Naive thymus-derived CD8-positive, alpha-beta T cell (primary cell): ENCODE measurements at places on chromosomes 2 and 18.

- no peak overlapping the region for H3K27ac ChIP-seq
- no peaks in the 10 kb centered on the region for H3K36me3 ChIP-seq
- peak overlapping the region; percentile 46 for H3K4me3 ChIP-seq
- DNase-seq, result no peak
Measured at GRCh38 chr2:230921806-230922595, 3.0 kb downstream of the GPR55 start.

DNA sequence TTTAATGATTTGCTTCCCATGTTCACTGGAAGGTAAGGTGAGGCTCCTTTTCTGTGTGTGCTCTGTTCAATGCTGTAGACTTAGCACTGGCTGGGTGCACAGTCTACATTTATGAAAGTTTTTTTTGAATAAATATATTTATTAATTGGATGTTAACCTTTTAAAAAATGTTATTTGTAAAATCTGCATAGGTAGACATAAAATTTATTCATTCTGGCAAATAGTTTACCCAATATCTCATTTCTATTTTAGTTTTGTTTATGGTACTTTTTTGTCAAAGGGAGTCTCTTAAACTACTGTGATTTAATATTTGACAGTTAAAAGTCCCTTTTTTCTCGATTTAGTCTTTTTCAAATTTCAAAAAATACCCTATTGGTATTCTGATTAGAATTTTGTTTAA lies 19.9 kb downstream of the CDKL4 start:
- no peaks in the 10 kb centered on the region for H3K27me3 ChIP-seq
- DNase-seq, result no peak
- no peak overlapping the region for H3K4me3 ChIP-seq
- H3K4me1 ChIP-seq, result peaks cover 10% of the 10 kb centered on the region
- H3K27ac ChIP-seq, result no peak overlapping the region

DNA sequence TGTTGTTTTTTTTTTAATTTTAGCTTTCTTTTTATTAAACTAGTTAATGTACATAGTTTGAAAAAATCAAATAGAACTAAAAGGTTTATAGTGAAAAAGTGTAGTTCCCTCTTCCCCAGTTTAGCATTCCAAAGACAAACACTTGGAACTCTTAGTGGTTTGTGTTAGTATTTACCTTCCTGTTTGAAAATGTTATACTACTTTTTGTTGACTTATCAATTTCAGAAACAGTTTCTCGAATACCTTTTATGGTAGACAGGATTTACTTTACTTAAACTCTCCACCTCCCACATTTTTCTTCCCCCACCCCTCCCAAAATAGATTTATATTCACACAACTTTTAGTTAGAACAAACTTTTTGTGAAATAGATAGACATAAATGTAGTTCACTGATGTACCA lies 26.7 kb downstream of the PLEKHA3 start:
- no peak overlapping the region for H3K27ac ChIP-seq
- no peaks in the 10 kb centered on the region for H3K27me3 ChIP-seq
- H3K36me3 ChIP-seq, result peaks cover 69% of the 10 kb centered on the region
- no peaks in the 10 kb centered on the region for H3K4me1 ChIP-seq

DNA sequence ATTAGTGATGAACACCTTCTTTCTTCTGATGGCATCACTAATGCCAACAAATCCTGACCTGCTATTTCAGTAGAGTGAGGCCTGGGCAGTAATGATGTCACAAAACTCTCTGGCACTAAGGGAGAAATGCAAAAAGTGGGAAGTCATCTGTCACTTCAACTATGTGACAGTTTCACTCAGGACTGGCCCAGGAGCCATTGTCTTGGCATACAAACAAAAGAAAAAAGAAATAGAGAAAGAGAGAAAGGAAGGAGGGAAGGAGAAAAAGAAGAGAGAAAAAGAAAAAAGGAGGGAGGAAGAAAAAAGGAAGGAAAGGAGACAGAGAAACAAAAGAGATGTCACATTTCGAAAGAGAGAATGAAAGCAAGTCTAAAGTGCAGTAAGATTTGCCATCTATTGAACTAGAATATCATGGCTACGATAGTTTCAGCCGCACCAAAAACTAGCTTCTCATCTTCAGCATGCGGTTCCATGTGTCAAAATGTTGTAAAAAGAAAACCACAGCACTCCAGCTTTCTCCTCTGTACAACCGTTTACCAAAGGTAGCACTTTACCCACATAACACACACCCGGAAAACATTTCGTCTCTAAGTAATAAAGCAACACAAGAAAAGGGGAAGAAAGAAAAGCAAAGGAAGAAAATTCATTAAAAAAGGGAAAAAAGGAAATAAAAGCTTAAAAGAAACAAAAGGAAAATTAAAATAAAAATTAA lies 50.1 kb downstream of the CD226 start:
- peak overlapping the region; percentile 83 for H3K4me3 ChIP-seq
- DNase-seq, result no peak
- H3K4me1 ChIP-seq, result peaks cover 58% of the 10 kb centered on the region
- H3K36me3 ChIP-seq, result peaks cover 41% of the 10 kb centered on the region
- no peaks in the 10 kb centered on the region for H3K27me3 ChIP-seq

DNA sequence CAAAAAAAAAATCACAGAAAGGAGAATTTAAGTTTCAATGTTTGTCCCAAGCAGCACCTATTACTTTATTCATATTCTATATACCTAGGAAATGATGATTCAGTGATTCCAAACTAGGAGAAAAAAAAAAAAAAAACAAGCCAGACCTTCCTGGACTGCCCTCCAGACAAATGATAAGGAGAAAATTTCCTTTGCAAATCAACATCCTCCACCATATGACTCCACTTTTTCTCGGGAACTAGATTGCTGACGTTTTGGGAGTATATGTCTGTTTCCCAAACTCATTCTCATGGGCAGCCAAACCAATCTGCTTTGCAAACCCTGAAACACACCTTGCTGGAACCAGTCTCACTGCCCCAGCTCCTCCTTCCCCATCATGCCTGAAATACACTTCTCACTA lies 16.8 kb downstream of the AP1S3 start:
- H3K36me3 ChIP-seq, result no peaks in the 10 kb centered on the region
- no peak overlapping the region for H3K27ac ChIP-seq
- no peaks in the 10 kb centered on the region for H3K27me3 ChIP-seq
- peaks cover 4% of the 10 kb centered on the region for H3K4me1 ChIP-seq

- H3K27ac ChIP-seq, result no peak overlapping the region
- peaks cover 11% of the 10 kb centered on the region for H3K36me3 ChIP-seq
- no peak overlapping the region for H3K4me3 ChIP-seq
- no peak for DNase-seq
- H3K27me3 ChIP-seq, result no peaks in the 10 kb centered on the region
Measured at GRCh38 chr2:208297961-208298360, 31.9 kb downstream of the PIKFYVE start.

DNA sequence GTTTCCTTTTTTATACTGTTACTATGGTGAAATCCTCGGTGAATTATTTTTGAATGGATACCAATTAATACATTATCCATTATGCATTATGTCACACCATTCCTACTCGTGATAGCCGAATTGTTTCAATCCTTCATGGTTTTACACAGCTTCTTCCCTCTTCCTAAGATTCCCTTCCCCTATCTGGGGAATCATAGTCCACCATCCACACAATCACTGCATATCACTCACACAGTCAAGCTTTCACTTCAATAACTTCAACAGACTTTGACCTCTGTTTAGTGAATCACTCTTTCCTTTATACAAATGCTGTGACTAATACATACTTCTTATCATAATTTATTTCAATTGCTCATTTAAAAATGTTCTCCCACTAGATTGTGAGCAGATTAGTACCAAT lies 1108.1 kb upstream of the LRRTM1 start:
- no peak overlapping the region for H3K4me3 ChIP-seq
- no peaks in the 10 kb centered on the region for H3K4me1 ChIP-seq
- H3K27ac ChIP-seq, result no peak overlapping the region
- H3K36me3 ChIP-seq, result no peaks in the 10 kb centered on the region

DNA sequence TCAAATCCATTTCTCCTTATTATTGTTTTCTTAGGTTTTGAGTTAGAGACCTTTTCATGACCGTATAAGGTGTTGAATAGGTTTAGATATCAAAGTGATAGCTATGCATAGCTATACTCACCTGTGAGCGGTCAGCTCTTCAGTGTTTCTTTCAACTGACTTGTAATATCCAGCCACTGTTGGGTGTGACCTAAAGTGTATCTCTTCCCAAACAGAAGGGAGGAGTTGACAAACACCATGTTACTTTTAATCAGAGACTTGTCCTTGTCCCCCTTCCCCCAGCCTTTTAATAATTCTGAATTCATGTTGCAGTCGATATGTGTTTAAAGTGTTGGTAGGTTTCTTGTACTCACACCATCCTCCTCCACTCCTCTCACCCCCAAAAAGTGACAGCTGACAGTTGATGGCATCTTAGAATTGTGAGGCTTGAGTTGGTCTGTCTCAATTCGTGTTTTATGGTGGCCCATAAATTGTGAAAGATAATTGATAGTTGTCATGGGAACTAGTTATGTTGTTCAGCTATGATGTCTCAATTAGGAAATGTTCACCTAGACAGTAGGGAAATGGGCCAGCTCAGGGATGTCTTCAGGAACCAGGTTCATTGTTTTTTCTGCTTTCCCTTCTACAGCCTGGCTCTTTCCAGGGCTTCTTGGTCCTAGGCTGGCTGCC lies 12.0 kb downstream of the NEDD4L start:
- H3K27ac ChIP-seq, result no peak overlapping the region
- DNase-seq, result no peak
- H3K4me1 ChIP-seq, result peaks cover 5% of the 10 kb centered on the region
- H3K27me3 ChIP-seq, result no peaks in the 10 kb centered on the region
- no peaks in the 10 kb centered on the region for H3K36me3 ChIP-seq
- no peak overlapping the region for H3K4me3 ChIP-seq
